ENCODE measurements at places on chromosomes 2 and 18. TPM values are rescaled to one million over a fixed set of nuclear protein-coding genes. Genes with fewer than 3 reads are reported as not detected.

SLC4A5 gene
- total RNA-seq, result 2.0 TPM

TMEM247 gene
- total RNA-seq, result not detected

RAPGEF4 gene
- total RNA-seq, result 1.8 TPM

DNA sequence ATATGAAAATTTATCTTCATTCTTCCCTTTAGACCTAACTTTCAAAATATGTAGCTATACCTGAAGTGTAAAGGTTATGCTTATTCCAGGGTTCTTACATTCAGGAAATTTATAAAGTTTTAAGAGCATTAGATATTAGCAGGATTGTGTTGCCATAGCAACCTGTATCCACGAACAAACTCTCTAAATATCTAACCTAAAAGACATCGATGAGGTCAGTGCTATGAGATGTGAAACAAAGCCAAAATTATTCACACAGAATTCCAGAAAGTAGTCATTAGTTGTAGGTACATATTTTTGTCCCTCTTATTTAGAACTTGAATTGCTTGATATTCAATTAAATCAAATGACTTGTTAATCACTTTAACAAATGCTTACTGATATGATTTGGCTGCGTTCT, 705.3 kb downstream of the SOCS6 start:
- H3K27ac ChIP-seq, result no peak overlapping the region
- H3K36me3 ChIP-seq, result no peaks in the 10 kb centered on the region
- no peaks in the 10 kb centered on the region for H3K4me1 ChIP-seq
- no peaks in the 10 kb centered on the region for H3K27me3 ChIP-seq
- H3K4me3 ChIP-seq, result no peak overlapping the region
- DNase-seq, result no peak

- H3K27ac ChIP-seq, result no peak overlapping the region
- no peaks in the 10 kb centered on the region for H3K4me1 ChIP-seq
- no peak overlapping the region for H3K4me3 ChIP-seq
- no peaks in the 10 kb centered on the region for H3K27me3 ChIP-seq
- DNase-seq, result no peak
- no peaks in the 10 kb centered on the region for H3K36me3 ChIP-seq
Observed at GRCh38 chr18:47736376-47737140, 193.9 kb downstream of the SMAD2 start.

- no peaks in the 10 kb centered on the region for H3K4me1 ChIP-seq
- no peak for DNase-seq
- no peak overlapping the region for H3K4me3 ChIP-seq
- no peaks in the 10 kb centered on the region for H3K36me3 ChIP-seq
Observed at GRCh38 chr2:63124850-63125249, 74.2 kb downstream of the OTX1 start.

DNA sequence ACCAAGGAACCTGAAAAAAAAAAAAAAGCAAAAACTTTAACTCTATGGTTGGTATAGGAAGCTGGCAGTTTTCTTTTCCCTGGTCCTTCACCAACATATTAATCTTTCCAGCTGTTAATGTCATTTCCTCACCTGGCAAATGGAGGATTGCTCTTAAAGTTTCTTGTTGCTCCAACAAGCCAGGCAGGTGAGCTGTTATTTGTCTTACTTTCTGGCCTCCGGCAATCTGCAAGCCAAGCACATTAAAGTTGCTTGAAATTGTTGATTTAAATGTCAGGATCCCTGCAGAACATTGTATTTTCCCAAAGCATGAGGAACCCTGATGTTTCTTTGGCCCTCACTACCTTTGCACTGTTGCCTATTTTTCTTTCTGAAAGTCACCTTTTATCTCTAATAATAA, 664.9 kb downstream of the METTL4 start:
- H3K36me3 ChIP-seq, result no peaks in the 10 kb centered on the region
- DNase-seq, result no peak
- no peaks in the 10 kb centered on the region for H3K27me3 ChIP-seq
- no peaks in the 10 kb centered on the region for H3K4me1 ChIP-seq
- H3K27ac ChIP-seq, result no peak overlapping the region
- H3K4me3 ChIP-seq, result no peak overlapping the region

DNA sequence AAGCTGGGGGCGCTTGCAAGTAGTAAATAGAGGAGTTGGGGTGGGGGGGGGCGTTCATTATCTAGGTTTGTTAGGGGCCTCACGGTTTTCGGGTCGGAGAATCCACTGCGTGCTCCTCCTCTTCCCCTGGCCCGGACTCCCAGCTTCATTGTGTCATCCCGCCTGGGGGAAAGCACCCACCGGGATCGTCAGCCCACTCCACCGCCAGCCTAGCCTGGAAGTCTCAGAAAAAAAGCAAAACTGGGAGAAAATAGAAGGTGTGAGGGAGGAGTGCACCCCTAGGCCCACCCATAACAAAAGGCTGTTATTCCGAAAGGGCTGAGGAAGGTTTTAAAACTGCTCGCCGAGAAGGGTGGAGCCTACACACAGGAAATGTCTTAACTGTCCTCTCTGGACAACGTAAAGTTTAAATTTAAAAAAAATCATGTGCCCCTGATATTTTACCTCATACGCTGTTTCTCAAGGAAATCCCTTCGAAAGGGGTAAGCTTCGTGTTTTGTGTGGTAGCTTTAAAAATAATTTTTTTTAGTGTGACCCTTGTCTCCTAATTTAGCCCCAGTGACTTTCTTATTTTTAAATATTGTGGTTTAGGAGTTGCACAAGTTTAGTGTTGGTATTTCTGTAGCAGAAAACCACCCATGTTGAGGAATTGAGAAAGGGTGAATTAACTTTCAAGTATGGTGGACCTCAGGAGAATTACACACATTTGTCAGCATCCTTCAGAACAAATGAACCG, 104.2 kb downstream of the SPTBN1 start:
- no peak overlapping the region for H3K27ac ChIP-seq
- H3K36me3 ChIP-seq, result no peaks in the 10 kb centered on the region
- no peaks in the 10 kb centered on the region for H3K27me3 ChIP-seq
- H3K4me1 ChIP-seq, result peaks cover 21% of the 10 kb centered on the region
- H3K4me3 ChIP-seq, result peak overlapping the region; percentile 91
